Endothelial cell (in vitro differentiated cells): ENCODE measurements at places on chromosomes 4 and X.

- peak; percentile 43 for DNase-seq
These were observed 589 bp upstream of the NEUROG2 start for GRCh38 chr4:112516471-112517066.

DNA sequence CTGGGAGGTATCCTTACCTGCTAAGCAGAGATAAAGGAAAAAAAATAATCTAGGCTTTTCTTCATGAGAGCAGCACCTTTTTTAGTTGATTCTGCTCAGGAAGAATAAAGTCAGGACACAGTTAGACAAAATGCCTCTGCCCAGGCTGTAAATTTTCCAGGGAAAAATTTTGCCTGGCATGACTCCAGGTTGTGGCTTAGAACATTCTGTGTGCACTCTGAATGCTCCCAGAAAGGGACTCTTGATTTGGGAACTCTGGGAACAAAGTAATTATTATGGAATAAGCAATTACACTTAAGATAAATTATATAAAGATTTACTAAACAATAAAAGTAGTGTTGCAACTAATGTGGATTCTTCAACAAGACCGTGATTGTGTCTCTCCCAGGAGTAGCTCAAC lies 826.2 kb upstream of the TENM3 start:
- no peak for DNase-seq

DNA sequence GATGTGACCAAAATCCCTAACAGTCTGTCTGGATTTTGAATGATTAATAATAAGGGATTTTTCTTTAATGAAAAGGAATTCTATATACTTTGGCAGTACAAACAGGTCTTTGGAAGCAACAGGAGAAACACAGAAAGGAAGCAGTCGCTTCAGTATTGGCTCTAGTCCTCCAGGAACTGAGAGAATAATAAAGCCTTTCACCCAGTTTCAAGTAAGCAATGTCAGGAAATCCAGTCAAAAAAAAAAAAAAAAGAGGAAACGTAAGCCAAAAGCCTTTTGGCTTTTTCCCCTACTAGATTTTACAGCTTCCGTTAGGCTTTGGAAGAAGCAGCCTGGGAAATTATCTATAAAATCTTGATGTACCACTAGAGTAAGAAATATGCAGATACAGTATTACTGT lies 61.7 kb upstream of the HDAC8 start:
- DNase-seq, result no peak

- DNase-seq, result no peak
These were observed 188.2 kb upstream of the NRK start for GRCh38 chrX:105634180-105634579.

DNA sequence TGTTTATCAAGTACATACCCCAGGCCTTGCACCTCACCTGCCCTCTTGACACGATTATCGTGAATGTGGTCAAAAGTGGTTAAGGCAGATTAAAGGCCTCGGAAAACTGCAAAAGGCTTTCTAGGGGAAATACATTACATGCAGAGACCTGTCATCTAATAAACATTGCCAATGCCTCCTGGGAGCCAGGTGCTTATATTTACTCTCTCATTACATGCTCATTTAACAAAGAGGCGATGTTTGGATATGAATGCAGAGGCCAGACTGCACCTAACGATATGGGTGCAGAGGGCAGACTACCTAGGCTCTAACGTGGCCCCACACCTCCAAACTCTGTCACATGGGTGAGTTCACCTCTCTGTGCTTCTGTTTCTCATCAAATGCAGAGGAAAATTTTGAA lies 14.5 kb downstream of the CRMP1 start:
- DNase-seq, result no peak
